NCI-H1417 treated with DMSO at 0.1 percent for 48 hours (cell line): ENCODE measurements at places on chromosomes 16 and 17.

DNA sequence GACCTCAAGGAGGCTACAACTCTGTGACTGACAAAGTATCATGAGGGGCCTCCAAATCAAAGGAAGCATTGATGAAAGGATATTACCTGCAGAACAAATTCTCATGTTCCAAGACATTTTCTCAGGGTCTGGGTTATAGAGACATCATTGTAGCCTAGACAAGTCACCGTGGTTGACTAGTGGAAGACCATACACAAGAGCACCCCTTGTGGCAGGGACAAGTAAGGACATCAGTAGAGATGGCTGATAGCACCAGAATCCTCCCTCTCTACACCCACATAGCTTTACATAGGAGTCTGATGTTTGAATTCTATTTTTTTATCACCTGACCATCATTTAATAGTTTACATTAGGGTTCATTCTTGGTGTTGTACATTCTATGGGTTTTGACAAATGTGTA is 32.5 kb upstream of the CDH8 start:
- no peak for DNase-seq

- DNase-seq: no peak
Measured at GRCh38 chr16:53111078-53111791, 56.4 kb downstream of the CHD9 start.

GRCh38 chr17:46983782-46984181 is 4.7 kb upstream of the RPRML start:
- DNase-seq: no peak

DNA sequence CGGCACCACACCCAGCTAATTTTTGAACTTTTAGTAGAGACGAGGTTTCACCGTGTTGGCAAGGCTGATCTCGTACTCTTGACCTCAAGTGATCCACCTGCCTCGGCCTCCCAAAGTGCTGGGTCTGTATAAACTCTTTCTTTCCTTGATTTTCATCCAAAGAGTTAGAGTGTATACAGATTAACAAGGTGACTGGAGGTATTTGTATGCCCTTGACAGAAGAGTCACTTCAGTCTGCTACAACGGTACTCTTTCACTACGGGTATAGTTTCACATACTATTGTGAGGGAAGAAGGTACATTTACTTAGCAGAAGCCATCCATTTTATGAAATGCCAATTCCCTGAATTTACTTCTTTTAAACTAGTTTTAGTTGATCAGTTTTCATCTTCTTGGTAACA is 32.5 kb downstream of the PPM1E start:
- DNase-seq: no peak

DNA sequence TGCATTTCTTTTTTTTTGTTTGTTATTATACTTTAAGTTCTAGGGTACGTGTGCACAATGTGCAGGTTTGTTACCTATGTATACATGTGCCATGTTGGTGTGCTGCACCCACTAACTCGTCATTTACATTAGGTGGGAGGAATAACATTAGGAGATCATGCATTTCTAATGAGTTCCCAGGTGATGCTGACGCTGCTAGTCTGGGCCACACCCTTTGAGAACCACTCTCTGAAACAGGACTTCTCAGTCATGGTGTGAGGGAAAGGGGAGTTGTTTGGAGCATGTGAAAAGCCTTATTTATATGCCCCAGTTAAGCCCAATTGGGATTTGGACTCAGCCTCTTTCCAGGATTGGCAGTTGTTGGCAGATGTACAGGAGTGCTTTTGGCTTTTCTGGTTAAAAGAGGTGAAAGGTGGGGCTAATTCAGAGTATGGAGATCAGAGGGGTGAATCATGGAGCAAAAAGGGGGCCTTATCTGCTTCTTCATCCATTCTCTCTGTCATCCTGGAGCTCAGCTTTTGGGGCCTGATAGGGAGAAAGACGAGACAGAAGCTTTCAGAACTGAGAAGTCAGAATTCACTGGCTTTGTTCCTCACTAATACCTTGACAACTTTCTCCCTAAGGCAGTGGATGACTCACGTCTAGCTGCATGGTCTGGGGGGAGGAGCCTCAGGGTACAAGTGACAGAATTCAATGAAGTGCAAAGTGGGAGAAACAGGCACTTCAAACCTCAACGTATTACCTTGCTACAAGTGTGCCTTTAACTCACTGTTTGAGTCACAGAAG is 180.0 kb upstream of the CACNG3 start:
- no peak for DNase-seq

GRCh38 chr16:64234200-64234599 is 887.7 kb downstream of the CDH11 start:
- no peak for DNase-seq

- DNase-seq: no peak
Measured at GRCh38 chr17:35046740-35047283, 16.7 kb downstream of the RFFL start.

- no peak for DNase-seq
Measured at GRCh38 chr16:72159386-72159785, 12.6 kb downstream of the PMFBP1 start.

DNA sequence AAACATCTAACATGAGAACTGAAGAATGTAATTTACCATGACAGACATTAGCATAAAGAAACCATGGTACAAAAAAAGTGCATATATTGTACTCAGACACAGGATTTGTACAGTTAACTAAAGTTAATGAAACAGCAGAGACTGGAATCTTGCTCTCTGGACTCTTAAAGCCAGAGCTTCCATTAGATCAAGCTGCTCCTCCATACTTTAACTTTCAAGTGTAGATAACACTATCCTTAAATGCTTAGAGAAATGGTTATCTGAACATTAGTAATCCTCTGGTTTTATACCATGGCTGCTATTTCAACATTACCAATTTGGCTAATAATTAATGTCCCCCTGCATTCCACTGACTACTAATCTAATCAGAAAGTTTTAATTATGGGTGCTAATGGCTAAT is 3.1 kb downstream of the NUDT21 start:
- no peak for DNase-seq
